ENCODE measurements at places on chromosomes 2 and 18.

DNA sequence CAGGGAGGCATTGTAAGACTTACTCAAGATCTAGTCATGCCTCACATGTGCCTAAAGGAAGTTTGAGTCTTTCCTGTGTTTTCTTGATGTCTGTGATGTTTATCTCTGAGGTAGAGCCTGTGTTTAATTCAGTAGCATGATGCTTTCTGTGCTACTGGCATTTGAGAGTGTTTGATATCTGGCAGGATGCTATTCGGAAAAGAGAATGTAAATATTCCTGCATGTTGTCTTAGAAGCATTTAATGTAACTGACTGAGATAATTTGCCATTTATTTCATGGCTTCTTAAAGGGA is 58.8 kb downstream of the GREB1L start:
- DNase-seq, result no peak

DNA sequence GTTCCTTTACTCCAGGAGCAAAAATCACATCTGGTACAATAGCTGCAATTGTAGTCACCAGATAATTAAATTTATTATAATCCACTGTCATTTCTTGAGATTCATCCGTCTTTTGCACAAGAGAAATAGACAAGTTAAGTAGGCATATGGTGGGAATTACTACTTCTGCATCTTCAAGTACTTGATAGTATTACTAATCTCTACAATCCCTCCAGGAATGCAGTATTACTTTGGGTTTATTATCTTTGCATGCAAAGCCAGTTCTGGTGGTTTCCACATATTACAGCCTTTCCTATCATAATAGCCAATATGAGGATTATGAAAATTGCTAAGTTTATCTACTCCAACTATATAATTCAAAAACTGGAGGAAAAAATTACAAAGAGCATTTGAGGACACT is 254.1 kb downstream of the IKZF2 start:
- DNase-seq, result no peak

- DNase-seq, result no peak
Observed at GRCh38 chr18:62713651-62714247, 1.6 kb upstream of the PHLPP1 start.

DNA sequence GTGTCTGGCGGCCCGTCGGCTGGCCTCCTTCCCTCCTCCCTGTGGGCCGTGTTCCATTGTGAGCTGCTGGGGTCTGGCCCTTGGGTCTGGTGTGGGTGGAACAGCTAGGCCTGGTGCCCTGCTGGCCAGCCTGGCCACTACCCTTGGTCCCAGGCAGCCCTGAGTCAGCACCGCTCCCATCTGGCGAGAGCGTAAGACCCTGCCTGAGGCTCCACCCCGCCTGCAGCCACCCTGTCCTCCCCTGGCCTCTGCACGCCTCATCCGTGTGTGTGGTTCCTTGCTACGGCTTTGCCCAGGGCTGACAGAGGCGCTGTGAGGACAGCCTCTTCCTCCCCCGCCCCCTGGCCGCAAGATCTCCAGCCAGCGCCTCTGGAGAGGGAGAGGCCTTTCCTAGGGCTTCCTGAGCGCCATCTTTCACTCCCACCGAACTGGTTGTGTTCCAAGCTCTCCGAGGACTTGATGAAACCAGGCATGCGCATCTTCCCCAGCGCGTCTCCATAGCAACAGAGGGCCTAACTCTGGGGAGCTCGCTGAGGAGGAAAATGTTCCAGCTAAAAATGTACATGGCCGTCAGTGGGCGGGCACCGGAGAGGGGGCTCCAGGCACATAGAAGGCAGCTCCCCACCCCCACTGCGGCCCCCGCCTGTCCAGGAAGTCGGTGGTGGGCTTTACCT is 83.0 kb downstream of the STPG4 start:
- peak; percentile 86 for DNase-seq

- no peak for DNase-seq
Observed at GRCh38 chr2:37984589-37984988, 59.5 kb downstream of the RMDN2 start.

DNA sequence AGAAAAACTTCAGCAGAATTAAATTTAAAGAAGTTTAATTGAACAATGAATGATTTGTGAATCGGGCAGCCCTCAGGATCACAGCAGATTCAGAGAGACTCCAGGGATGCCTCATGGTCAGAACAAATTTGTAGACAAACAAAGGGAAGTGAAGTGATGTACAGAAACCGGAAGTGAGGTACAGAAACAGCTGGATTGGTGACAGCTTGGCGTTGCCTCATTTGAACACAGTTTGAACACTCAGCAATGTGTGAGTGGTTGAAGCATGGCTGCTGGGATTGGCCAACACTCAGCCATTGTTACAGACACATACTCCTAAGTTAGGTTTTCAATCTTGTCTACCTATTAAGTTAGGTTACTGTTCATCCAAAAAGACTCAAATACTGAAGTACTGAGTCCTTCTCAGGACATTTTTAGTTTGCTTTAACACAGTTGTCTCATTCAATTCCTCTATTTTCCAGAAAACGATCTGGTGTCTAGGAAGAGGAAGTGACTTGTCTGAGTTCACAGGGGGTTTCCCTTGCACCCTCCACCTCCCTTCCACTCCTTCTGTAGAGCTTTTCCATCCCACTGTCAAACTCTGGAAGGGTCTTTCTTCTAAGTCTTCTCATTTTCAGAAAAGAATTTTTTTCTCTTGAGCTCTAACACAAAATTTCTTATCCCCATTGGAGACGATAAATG is 137.9 kb downstream of the SLC4A3 start:
- no peak for DNase-seq

GRCh38 chr2:191938779-191939178 is 91.9 kb upstream of the CAVIN2 start:
- no peak for DNase-seq

GRCh38 chr2:180222644-180223043 is 215.5 kb upstream of the CWC22 start:
- DNase-seq, result no peak

DNA sequence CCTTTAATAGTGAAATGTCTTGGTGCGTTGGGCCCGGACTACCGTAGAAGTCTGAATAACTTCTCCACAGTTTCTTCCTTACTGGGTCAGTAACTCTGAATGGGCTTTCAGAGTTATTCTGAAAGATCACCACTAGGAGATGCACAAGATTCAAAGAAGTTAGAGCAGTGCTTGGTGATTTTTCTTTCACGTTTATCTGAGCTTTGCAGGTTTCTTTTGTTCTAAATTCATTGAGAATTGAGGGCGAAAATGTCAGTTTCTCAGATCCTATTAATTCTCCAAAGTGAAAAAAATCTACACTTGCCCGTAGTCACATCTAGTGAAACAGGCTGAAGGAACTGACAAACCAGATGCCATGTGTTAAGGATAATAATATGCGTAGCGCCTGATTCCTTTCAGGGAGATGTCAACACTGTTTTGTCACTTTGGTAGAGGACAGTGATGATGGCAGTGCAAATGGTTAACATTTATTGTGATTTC is 70.1 kb downstream of the QPCT start:
- no peak for DNase-seq

- no peak for DNase-seq
Observed at GRCh38 chr18:31649978-31650719, 34.2 kb downstream of the B4GALT6 start.

DNA sequence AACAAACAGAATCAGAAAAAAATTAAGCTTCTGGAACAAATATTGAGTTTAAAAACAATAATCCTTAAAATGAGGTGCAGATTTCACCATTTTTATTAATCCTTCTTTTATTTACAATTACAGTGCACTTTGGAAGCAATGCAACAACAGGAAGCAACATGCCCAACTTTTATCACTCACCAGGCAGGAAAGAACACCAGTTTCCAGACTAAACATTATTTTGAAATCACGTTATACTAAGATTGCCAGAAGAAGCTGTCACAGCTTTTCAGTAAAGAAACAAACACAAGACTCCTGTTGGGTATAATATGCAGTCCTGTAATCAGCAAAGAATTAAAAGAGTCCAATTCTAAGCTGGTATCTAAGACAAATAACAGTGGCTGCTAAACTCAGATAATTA is 137.9 kb upstream of the ZC3H15 start:
- DNase-seq, result no peak

DNA sequence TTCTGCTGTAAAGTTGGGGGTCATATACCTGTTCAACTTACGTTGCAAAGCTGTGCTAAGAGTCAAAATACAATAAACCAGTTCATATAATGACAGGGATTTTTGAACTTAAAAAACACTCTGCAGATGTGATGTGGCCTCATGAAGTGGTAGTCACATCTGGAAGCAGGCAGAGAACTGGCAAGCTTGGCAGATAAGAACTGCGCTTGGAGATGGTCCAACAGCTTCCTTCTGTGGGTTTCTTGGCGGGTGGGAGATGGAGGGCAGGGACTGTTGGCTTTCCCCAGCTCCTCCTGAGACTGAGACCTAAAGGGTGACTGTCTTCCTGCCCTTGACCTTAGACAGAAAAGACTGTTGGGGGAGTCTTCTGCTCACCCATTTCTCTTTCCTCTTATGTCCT is 140.4 kb downstream of the CTIF start:
- no peak for DNase-seq

GRCh38 chr18:74742573-74743243 is 145.0 kb downstream of the ZNF407 start:
- DNase-seq, result no peak

DNA sequence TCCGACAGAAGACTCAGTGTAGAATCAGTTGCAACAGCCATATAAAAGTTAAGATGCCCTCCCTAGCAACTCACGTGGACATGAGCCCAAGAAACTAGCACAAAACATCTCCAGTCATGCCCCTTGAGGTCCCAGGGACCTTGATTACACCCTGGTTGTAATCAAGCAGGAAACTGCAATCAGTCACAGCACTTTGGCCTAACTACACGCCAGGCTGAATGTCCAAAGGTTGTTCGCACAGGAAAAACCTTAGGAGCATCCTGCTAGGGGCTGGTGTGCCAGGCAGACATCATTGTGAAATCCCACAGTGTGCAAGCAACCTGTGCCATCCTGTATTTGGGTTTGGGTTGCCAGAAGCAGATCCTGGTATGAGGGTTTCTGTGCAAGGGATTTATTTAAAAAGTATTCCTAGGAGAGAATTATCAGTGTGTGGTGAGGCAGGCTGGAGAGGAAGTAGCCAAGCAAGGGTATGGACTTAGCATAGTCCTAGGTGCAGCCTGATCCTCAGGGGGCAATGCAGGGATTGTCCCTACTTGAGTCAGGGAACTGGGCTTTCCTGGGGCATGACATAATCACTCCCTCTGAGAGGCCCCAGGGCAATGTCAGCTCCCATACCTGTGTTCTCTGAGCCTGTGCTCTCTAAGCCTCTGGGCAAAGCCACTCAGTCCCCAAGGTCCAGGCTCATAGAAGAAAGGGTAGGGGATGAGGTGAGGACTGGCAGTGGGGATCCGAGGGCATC is 17.8 kb upstream of the SULT1C2 start:
- DNase-seq, result no peak

GRCh38 chr2:121242175-121242875 is 42.7 kb downstream of the TFCP2L1 start:
- DNase-seq, result no peak

- DNase-seq, result no peak
Observed at GRCh38 chr18:54916507-54916906, 42.8 kb downstream of the CCDC68 start.

GRCh38 chr2:42859006-42859552 is 66.7 kb upstream of the HAAO start:
- DNase-seq, result no peak

DNA sequence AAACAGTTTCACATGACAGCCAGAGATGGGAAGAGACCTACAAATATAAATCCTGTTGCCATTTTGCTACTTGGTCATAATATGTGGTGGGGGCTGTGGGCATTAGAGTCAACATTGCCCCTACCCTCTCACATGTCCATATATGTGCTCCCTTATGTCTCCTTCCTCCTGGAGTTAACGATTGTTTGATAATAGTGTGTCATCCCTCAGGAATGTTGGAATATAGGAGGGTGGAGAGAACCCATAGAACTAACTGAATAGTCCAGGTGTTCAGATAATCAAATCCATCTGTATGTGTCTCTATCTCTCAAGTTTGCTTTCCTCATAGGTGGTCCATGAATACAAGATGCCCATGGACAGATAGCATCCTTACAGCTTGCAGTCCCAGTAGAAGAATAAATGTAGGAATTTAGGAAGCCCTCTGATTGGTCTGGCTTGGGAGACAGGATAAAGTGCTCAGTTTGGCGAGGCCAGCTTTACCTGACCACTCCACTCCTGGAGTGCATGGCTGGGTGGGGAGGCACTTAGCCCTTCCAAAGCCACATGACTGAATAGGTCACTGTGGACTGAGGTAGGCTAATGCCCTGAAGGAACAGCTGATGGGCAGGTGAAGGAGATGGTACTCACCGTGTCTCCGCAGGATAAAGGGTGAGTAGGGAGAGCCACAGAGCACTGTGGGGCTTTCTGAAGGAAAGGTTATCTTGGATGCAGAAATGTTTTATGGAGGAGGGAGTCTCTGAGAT is 166.9 kb downstream of the CDCA7 start:
- DNase-seq, result no peak

DNA sequence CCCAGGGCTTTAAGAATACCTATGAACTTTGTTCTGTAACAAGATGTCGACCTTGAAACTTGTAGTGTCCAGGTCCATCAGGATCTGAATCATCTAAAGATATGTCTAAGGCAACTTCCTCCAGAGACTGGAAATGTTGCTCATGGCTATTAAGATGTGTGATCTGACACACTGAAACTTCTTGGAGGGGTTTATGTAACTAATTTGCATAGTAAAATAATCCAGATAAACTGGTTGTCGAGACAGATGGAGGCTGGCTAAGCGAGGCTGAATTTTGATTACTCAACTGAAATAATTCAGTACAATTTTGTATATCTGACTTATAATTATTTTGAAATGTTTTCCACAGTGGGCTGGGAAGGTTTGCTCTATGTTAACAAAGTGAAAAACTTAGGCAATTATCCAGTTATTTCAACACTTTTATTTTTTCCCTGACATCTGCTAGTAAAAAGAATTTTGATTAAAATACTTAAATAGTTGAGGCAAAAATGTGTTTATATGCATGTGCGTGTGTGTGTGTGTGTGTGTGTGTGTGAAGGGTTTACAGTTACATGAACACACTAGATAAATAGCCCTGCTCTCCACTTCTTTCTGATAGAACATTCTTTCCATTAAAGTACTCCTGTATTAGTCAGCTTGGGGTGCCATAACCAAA is 11.4 kb upstream of the MAP3K20 start:
- DNase-seq, result no peak

DNA sequence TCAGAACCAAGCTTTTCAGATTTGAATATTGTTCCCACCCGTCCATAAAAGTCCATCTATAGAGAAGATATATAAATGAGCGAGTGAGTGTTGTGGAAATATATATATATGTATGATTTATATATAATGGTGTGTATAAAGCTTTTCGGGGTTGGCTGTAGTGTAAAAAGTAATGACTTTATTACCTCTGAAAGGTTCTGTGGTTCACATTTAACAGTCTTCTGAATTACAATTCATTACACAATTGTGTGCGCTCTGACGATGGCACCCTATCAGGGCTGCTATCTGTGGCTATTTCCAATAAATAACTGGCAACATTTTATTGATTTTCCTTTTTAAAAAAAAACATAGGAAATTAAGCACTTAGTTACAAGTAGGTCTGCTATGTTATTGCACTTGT is 2.7 kb upstream of the BCL11A start:
- no peak for DNase-seq

- DNase-seq, result no peak
Observed at GRCh38 chr2:99707592-99707991, 217.8 kb upstream of the REV1 start.

Data from cerebellar nuclear complex (tissue), 1 donor.